ENCODE measurements at places on chromosomes 2 and 18.

- DNase-seq, result no peak
Observed at GRCh38 chr2:134258684-134259388, 5.0 kb downstream of the MGAT5 start.

GRCh38 chr2:105521176-105521575, 122.3 kb upstream of the FHL2 start:
- no peak for DNase-seq

- DNase-seq, result no peak
Observed at GRCh38 chr2:27182346-27182745, 29.5 kb upstream of the ATRAID start.

DNA sequence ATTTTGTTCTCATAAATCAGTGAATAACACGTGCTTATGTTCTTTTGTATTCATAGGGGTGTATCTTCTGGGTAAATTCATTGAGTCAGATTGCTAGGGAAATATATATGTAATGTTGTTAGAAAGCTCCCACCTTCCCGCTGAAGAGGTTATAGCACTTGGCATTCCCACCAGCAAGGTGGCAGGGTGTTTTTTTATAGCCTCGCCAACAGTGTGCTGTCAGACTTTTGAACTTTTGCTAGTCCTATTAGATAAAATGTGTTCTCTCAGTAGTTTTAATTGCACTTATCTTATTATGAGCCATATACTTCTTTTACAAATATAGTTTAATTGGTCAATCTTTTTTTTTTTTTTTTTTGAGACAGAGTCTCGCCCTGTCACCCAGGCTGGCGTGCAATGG, 31.0 kb downstream of the MRPS9 start:
- DNase-seq, result no peak

- no peak for DNase-seq
Observed at GRCh38 chr2:162301877-162302276, 16.6 kb downstream of the IFIH1 start.

DNA sequence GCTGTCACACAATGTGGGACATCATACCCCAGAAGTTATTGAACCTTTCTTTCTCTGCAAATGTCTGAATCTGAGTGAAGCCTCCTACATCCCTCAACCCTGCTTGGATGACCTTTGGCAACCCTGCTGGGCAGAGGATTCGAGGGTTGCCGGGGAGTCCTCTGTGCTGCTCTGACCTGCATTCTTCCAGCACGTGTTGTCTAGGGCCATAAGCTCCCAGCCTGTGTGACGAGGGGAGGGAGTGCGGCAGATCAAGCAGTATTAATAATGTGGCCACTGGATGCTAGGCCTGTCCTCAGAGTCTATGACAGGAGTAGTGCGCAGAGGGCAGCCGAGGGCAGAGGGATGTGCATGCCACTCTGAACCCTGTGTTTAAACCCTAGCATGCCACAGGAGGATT, 58.8 kb downstream of the RPL37A start:
- DNase-seq, result no peak

DNA sequence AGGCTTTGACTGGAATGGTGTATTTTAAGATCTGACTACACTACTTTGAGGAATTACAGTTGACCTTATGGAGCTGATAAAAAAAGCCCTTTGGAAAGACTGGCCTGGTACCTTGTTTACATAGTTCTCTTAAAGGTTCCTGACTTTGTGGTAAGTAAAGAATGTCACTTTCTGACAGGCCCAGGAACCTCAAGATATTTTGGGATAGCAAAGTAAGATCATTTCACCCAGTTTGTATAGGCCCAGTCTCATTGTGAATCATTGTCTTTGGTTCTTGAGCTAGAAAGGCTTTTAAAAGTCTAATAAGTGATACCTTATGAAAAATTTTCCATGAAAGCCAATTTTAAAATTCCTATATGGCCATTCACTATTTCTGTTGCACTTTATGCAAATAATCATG, 316.3 kb upstream of the LRRTM4 start:
- DNase-seq, result no peak

DNA sequence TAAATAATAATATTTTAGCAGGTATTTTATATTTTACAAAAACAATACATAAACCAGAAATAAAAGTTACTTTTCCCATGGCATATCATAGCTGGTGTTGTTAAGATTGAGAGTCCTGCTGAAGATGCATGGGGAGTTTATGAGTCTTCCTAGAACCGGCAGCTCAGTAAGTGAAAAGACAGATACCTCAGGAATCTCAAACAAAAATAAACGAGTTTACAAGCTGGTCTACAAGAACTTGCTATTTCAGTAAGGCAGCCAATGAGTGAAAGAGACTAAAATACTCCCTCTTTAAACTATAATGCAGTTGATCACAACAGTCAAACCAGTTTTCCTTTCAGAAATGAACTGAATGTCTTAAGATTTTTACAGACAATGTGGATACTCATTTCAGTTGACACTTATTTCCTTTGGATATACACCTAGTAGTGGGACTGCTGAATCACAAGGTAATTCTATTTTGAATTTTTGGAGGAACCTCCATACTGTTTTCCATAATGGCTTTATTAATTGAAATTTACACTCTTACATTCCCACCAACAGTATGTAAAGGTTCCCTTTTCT, 8.9 kb downstream of the GAREM1 start:
- DNase-seq, result no peak

GRCh38 chr2:127321303-127321702, 27.4 kb upstream of the ERCC3 start:
- DNase-seq, result no peak
